ENCODE measurements at places on chromosomes 2 and 18.

DNA sequence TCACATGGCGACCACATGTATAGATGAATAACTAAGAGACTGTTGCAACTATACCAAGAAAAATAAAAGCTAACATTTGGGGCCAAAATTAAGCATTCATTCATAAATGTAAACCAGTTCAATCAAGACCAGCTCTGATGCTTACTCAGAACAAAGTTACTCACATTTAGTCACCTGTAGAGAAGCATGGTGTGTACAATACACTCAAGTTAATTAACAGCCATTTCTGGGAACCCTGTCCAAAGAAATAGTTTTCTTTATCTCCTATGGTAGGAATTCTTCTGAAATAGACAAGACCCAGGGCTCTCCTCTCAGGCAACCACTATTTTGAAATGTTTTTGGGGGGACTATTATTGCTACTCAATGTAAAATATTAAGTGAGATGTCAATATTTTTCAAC lies 1.6 kb downstream of the SCN3A start:
- DNase-seq = no peak

DNA sequence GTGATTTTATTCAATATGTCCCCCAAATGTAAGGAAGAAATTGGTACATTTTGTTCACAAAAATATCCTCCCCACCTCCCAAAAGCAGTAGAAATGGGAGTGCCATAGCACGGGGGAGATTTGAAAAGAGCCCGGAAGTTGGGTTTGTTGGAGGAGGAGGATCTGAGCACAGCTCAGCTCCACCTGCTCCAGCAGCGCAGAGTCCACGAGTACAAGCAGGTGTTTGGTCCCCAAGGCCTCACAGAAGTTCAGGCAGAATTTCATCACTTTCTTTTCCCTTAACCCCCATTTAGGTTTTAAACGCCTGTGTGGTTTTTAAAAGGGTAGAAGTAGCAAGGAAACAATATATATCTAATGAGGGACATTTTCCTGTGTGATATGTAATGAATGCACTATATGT lies 56.0 kb downstream of the TRAPPC12 start:
- DNase-seq = no peak

DNA sequence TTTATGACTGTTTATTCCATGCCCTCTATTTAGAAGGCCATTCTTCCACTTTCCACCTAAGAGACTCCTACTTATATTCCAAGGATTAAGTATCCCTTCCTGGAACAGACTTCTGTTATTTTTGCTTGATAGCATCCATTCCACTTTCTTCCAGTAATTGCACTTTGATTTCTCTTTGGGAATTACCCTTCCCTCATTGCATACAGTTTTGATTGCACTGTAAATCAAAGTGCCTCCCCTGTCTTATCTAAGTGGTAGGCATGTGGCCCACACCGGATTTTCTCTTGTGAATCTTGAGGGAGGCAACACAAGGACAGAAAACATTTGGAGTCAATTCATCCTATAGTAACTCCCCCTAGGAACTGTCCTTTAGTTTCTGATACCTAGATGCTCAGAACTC lies 120.4 kb downstream of the PDE11A start:
- no peak for DNase-seq

- no peak for DNase-seq
Observed at GRCh38 chr2:167504695-167505094, 616.4 kb downstream of the XIRP2 start.

DNA sequence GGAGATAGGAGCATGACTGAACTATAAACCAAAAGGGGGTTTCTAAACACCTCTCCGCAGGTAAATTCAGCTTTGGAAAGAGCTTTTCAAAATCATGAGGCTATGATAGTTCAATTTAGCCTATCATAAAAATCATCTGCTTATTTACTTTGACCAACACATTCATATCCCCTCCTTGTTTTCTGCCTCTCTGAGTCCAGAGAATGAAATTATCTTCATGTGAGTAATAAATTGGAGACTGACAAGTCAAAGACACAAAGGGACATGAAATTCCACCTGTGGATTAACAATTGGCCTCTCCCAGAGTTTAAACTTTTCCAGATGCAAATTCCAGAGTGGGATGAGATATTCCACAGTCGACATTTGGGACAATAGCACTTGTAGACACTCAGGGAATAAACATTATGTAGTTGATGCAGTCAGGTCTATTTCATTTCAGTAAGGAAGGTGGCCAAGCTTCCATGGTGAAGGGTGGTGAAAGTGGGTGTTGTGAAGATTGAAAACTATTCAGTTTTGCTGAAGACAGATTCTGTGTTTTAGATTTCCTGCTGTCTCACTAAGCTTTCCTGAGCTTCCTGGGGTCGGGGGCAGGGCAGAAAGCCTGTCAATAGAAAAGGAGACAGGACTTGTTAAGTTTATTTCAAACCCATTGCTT lies 84.7 kb downstream of the CDC42EP3 start:
- no peak for DNase-seq

DNA sequence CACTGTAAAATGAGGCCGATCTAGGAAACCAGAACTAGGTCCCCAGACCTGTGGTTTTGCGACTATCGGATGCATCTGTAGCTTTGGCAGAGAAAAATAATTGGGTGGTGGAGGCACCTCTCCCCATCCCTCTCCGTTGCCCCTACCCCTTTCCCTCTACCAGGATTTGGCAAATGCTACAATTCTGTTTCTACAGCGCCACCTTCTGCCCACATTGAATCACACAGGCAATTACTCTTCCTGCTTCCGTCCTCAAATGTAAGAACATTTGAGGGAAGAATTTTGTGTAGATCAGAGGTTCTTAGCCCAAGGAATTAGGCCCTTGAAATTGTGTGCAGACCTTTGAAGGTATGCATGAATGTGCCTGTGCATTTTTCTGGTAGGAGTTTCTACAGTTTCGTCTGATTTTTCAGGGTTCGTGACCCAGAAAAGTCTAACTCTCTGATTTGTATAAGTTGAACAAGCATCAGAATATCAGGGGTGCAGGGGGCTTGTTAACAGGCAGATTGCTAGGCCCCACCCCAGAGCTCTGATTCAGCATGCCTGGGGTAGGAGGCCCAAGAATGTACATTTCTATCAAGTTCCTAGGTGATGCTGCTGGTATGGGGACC lies 11.2 kb downstream of the ATP6V1B1 start:
- peak; percentile 21 for DNase-seq

DNA sequence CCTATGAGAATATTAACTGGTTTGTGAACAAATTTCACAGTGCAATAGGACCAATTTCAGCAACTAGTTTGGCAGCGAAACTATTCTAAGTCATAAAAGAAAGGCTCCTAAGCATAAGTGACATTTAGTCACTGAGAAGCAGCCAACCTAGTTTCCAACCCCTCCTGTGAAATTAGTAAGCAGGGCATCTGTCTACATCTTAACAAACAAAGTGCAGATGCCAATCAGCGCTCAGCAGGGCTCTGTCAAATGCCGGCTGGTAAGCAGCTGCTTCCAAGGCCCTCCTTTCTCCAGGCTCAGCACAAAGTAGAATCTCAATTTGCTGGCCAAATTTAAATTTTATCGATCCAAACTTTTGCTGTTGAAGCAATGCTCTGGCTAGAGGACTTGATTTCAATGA lies 124.7 kb downstream of the ICOS start:
- DNase-seq = no peak

DNA sequence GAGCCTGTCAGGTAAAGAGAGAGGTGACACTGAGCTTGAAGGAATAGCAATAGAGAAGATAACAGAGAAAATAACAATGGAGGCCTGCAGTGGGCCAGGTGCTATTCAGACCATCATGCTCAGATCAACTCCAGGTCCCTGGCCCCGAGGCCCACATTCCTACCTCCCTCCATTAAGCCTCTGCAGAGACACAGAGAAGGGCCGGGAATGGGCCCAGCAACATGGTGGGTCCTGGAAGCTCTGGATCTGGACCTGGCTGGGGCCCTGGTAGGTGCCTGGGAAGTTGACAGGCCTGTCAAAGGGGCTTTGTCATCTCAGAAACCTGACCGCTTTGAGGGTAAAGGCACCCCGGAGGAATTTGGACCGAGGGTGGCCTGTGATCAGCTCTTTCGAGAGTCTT lies 159.7 kb upstream of the GLI2 start:
- DNase-seq = no peak

- DNase-seq = no peak
Observed at GRCh38 chr2:1782514-1782913, 38.2 kb upstream of the PXDN start.

DNA sequence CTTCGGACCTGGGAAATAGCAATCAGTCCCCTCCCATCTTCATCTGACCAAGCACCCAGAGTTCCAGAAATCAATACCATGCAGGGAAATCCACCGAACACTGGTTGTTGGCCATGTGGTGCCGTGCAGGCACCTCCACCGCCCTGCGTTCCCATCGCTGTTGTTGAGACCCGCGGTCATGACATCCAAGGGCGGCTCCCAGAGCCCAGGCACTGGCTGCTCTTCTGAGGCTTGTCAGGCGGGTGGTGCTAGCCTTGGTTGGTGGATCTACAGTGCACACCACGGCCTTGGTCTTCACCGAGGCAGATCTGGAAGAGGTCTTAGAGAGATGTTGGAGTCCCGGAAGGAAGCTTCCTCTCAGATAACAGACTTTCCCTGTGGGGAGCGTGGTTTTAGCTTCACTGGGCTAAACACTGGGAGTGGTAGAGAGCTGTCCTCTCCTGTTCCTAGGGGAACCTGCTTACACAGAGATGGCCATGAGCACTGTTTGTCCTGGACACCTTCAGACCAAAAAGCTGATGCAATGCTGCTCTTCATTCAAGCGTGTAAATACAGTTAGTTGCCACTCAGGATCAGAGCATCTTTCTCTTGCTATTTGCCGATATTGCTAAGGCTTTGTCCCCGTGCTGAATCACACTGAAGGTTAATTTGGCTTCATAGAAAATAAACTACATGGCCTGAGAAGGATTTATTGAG lies 58.3 kb downstream of the SMIM21 start:
- DNase-seq = no peak

DNA sequence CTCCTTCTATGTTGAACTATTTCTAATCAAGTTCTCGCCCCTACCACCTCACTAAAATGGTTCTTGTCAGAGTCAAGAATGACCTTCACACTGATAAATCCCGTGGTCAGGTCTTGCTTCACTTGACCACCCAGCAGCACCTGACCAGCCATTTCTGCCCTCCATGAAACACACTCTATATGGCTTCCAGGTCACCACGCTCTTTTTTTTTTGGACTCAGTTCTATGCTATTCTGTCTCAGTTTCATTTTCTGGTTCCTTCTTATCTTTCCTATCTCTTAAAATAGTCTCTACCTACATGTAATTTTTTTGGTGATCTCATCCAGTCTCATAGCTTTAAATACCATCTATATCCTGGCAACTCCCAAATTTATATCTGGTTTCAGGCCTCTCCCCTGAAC lies 11.4 kb downstream of the EIF2AK3 start:
- no peak for DNase-seq

GRCh38 chr18:3485153-3486149 lies 35.5 kb downstream of the TGIF1 start:
- no peak for DNase-seq

GRCh38 chr2:120920454-120921148 lies 184.9 kb downstream of the GLI2 start:
- DNase-seq = no peak

- no peak for DNase-seq
Observed at GRCh38 chr2:191451116-191451515, 205.9 kb downstream of the MYO1B start.

DNA sequence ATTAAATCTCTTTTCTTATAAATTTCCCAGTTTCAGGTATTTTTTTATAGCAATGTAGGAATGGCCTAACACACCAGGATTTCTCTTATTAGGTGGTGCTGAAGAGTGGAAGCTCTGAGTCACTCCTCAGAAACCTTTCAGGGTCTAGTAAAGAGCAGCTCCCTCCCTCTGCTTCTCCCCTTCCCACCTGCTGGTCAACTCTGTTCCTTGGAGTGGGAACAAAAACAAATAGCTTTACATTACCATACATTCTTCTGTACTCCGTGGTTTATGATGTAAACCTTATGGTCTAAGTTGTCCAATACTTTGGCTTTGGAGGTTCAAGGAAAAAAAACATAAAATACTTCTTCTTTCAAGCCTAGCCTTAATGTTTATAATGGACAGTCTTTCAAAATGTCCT lies 2.7 kb upstream of the IL1R1 start:
- no peak for DNase-seq

DNA sequence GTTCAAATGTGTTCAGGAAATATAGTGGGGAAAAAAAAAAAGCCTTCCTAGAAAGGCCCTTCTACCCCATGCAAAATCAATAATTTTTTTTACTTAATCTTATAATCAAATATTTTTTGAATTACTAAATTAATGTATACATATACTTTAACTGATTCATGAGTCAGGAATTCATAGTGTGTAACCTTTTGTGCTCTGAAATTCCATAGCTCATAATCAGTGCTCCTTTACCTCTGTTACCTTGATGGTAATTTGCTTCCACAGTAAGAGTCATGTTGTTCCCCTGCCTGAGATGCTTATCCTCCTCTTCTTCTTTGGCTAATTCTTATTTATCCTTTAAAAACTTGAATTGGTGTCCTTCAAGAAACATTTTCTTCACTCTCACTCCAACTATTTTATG lies 414.2 kb downstream of the THSD7B start:
- no peak for DNase-seq

GRCh38 chr2:134602666-134603065 lies 116.1 kb downstream of the TMEM163 start:
- DNase-seq = no peak
